ENCODE measurements at places on chromosomes 7 and 10. TPM values are rescaled to one million over a fixed set of nuclear protein-coding genes. Genes with fewer than 3 reads are reported as not detected.

Gene HTR5A
- total RNA-seq = not detected

GRCh38 chr10:85946713-85947326 is 419.8 kb downstream of the GRID1 start:
- ATAC-seq = no peak

Gene SH3PXD2A
- total RNA-seq = 34.0 TPM

GRCh38 chr10:123575105-123575504 is 91.0 kb upstream of the GPR26 start:
- no peak for ATAC-seq

Gene ASNS
- 49.7 TPM for total RNA-seq

DNA sequence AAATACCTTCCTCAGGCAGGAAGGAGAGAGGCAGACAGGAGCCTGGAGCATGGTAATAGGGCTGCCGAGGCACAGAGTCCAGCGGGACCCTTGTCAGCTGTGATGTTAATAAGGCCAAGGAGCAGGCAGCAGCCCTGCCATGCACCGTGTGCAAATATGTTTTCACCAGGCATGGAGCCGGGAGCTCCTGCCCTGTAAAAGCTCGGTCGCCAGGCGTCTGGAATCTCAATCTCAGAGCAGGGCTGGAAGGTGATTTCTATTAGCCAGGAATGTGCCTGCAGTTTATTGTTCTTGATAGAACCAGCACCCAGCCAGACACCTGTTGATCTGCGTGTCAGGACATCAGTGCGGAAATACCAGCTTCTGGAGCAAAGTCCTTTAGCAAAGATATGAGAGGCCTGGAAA is 469.8 kb downstream of the GLRX3 start:
- no peak for ATAC-seq

Gene HYAL4
- total RNA-seq = not detected

DNA sequence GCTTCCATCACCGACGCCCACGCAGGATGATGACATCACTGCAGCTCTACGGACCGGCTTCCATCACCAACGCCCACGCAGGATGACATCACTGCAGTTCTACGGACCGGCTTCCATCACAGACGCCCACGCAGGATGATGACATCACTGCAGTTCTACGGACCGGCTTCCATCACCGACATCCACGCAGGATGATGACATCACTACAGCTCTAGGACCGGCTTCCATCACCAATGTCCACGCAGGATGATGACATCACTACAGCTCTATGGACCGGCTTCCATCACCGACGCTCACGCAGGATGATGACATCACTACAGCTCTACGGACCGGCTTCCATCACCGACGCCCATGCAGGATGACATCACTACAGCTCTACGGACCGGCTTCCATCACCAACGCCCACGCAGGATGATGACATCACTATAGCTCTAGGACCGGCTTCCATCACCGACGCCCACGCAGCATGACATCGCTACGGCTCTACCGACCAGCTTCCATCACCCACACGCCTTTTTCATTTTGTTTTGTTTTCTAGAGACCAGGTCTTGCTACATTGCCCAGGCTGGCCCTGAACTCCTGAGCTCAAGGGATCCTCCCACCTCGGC is 29.5 kb downstream of the GPER1 start:
- ATAC-seq = no peak

Gene ITIH5
- total RNA-seq = 2.3 TPM

DNA sequence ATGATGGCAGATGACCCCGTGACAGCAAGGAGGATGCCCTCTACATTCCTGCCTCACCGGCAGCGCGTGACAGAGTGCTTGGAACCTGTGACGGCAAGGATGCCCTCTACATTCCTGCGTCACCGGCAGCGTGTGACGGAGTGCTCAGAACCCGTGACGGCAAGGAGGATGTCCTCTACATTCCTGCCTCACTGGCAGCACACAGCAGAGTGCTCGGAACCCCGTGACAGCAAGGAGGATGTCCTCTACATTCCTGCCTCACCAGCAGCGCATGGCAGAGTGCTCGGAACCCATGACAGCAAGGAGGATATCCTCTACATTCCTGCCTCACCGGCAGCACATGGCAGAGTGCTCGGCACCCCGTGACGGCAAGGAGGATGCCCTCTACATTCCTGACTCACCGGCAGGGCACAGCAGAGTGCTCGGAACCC is 231.0 kb downstream of the DIP2C start:
- ATAC-seq = peak; percentile 52

DNA sequence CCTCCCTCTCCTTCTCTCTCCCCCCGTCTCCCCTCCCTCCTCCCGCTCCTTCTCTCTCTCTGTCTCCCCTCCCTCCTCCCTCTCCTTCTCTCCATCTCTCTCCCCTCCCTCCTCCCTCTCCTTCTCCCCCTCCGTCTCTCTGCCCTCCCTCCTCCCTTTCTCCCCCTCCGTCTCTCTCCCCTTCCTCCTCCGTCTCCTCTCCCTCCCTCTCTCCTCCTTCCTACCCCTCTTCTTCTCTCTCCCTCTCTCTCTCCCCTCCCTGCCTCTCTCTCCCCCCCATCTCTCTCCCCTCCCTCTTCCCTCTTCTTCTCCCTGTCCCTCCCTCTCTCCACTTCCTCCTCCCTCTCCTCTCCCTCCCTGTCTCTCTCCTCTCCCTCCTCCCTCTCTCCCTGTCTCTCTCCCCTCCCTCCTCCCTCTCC is 32.2 kb downstream of the AP5Z1 start:
- no peak for ATAC-seq

- ATAC-seq = no peak
These were observed 26.8 kb downstream of the PROSER2 start for GRCh38 chr10:11849911-11850310.
